Uterus (tissue), 4 donors: ENCODE measurements at places on chromosomes 13 and 19. TPM values are rescaled to one million over a fixed set of nuclear protein-coding genes. Genes with fewer than 3 reads are reported as not detected.
A peak's percentile ranks its signal among the peaks of the same experiment; 100 is the strongest.

DNA sequence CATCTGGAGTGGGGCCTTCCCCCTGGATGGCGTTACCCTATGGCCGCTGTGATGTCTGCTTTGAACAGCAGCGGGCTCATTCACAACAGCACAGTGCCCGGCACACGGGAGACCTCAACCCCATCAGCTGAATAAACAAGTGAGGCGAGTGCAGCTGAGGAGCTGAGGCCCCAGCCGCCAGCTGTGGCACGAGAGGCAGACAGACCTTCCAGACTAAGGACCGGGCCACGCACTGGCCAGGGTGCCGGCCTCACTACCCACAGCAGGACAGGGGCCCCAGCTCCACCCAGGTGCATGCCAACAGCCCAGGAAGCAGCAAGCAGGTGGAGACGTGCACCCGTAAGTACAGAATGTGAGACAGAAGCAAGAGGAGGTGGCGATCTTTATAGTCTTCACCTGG is 39.6 kb downstream of the STK24 start:
- no peak for DNase-seq

DNA sequence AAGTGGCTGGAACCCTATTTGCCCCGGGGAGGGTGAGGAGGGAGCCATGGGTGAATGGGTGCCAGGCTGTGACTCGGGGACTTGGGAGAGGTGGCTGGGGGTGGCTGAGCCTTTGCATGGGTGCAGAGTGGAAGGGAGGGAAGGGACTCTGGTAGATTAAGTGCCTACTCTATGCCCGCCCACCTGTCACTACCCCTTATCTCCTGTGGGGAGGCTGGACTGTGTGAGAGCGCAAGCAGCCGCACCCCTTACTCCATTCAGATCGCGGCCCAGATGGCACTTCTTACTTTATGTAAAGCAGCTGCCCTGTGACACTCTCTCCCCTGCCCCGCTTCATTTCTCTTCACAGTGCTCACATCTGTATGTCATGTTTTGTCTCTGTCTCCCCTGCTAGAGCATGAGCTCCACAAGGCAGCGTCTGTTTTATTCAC is 2.9 kb downstream of the KASH5 start:
- DNase-seq: no peak

DNA sequence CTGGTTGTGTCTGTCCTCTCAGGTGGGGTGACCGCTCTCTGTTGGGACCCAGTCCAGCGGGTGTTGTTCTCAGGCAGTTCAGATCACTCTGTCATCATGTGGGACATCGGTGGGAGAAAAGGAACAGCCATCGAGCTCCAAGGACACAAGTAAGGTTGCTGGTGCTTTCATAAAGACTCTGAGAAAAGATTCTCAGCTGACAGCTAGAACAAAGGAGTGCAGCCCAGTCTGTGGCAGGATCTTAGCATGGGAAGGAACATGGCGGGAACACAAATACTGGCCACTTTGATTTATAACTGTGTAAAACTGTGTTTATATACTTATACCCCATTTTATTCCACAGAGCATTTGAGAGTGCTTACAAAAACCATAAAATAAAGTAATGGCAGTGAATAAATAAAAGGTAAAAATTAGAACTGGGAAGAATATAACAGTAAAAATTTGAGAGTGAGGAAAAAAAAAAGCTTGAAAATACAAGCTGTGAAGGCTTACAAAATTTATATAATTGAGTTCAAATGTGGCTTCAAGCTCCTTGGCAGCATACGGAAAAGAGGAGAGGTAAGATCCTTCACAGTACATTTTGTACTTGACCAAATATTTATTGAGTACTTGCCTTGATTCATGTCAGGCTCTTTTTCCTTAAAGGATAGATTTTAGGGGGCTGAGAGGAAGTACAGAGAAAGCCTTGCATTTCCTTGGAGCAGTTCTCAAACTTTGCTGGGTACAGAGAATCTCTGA is 64.8 kb downstream of the DHRS12 start:
- DNase-seq: no peak

- DNase-seq: no peak
Observed at GRCh38 chr13:79306650-79307049, 99.4 kb downstream of the RBM26 start.

DNA sequence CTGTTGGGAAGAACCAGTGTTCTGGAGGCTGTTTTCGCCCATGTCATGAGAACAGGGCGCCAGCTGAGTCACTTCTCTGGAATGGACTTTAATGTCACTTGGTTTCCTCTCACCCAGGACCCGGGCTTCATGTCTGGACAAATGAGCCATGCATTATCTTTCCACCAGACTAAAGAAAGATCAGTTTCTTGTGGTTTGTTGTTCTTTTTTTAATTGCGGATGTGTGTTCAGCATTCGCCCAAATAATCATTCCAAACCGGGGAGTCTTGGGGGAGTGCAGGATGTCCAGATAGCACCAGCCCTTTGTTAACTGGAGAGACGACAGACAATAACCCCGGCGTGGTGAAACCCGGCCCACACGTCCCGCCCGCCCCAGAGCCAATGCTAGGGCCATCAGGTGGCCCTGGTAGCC is 102.5 kb downstream of the COL4A2 start:
- no peak for DNase-seq

GRCh38 chr13:50914848-50915247 is 5.3 kb downstream of the RNASEH2B start:
- DNase-seq: no peak

DNA sequence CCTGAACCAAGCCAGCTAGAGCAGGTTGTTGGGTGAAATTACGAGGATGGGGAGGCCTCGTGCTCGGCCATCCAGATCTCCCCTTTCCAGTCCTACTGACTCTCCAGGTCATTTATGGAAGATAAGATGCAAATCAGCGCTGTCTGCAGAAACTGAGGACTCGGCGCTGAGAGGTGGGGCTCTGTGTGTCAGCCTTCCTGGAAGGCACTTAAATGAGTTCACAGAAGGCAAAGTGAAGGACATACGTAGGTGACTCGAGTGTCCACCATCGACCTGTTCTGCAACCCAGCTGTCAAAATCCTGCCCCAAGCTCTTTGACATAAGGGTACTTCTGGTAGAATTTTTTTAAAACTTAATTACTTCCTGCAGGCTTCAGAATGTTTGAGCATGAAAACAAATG is 86.4 kb downstream of the RAB20 start:
- no peak for DNase-seq

GRCh38 chr19:41689993-41690800 is 2.1 kb upstream of the CEACAM7 start:
- DNase-seq: no peak

DNA sequence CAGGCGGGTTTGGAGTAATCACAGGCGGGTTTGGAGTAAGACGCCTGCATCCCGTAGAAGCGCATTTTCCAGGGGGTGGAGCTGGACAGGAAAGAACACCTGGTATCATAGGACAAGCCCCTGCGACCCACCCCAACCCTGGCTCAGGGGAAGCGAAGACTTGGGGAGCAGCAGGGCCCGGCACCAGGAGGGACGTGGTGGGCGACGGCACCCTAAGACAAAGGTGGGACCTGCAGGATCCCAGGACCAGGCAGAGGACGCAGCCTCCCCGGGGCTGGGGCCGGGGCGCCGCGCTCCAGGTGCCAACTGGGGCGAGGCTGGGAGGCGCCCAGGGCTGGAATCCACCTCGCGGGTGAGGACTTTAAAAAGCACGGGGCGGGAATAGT is 520 bp downstream of the ZNF600 start:
- peak; percentile 15 for DNase-seq

- no peak for DNase-seq
Observed at GRCh38 chr19:51479531-51480331, 1.4 kb downstream of the CEACAM18 start.

GRCh38 chr13:69450245-69450644 is 657.4 kb upstream of the ATXN8OS start:
- DNase-seq: no peak

DNA sequence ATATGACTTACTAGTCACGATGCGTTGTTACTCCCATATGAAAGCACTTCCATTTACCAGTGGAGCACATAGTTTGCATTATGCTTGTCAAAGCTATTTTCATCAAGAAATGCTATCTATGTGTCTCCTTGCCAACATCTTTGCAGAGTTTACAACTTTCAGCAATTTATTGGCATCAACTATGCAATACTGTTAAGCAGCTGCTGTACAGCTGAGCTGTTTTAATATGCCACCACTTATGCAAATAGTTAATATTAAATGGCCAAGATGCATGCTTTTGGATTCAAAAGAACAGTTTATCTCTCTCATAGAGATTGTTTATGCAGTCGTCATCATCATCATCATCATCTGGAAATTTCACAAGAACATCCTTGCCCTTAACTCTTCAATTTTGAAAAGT is 67.9 kb upstream of the KLF5 start:
- DNase-seq: no peak

GRCh38 chr13:76687467-76687866 is 198.7 kb downstream of the KCTD12 start:
- DNase-seq: no peak

- peak; percentile 30 for DNase-seq
Observed at GRCh38 chr19:34232566-34233481, 21.5 kb upstream of the GARRE1 start.

DNA sequence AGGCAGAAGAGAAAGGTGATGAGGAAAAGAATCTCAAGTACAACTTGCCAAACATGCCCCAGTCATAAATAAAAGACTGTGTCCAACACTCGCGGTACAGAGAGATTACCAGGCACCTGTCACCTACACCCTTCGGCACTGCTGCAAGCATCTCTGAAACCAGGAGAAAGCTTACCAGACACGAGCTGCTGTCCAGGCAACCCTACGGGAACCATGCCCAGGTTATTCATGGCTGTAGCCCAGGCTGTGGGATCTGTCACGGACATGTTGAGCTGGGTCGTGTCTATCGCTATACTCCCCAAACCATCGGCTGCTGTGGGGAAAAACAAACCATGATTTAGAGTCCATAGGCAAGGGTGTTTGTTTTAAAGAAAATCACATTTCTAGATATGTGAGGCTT is 375.0 kb downstream of the ENOX1 start:
- DNase-seq: peak; percentile 47

DNA sequence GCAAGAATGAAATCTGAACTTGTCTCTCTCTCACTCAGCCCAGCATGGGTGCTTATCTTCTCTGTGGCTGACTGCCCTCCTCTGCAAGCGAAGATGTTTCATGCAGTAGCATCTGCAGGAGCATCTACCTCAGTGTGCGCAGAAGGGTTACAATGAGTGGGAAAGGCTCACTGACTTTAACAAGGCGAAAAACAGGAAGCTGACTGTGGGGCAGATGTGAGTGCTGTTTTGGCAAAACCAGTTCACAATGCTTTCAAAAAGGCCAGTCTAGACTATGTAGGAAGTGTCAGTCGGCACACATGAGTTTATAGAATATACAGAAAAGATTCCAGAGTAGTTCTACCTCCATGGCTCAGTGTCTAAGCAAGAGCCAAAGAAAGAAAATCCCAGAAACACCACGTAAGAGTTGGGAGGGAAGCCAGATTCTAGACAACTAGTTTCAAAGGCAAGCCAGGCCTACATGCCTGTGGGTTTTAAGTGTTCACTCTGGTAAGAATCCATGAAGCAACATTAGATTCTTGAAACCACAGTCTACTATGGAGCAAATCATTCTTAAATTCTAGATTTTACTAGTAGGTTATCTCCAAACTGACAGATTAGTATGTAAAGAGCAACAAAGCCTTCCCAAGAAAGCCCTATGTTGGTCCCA is 124.5 kb downstream of the ABCC4 start:
- DNase-seq: no peak

DNA sequence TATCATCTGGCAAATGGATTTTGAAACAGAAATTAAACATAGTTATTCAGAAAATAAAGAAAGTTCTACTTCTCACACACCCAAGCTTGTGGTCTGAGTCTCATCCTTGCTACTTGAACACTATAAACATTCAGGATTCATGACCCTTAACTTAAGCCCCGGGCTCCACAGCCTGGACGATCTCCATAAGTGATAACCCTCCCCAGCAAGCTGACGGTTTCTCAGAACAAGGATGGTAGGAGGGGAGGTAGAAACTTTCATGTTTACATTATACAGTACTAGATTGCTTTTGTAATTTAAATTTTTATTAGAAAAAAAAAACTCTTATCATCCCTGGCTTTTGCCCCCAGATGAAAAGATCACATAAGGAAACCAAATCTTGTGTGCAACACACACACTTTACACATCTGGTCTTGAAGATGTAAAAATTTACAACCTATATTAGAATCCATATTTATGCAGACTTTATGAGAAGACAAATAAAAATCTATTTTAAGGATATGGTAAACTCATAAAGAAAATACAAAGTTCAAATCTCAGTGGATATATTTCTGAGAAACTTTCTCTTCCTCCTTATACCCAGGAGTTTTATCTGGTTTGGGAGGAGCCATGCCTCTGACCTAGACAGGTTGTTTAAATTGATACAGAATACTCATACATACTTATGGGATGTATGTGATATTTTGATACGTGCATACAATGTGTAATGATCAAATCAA is 20.0 kb upstream of the ATP12A start:
- DNase-seq: no peak

DNA sequence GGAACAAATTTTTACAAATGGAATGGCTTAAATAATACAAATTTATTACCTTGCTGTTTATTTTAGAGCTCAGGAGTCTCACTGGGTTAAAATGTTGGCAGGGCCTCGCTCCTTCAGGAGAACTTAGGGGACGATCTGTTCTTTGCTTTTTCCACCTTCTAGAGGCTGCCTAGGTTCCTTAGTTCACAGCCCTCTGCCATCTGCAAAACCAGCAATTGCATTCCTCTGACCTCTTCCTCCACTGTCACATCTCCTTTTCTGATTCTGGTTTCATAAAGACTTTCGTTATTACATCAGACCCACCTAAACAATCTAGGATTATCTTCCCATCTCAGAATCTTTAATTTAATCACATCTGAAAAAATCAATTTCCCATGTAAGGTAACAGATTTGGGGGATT is 249.6 kb upstream of the SPRY2 start:
- DNase-seq: no peak

DNA sequence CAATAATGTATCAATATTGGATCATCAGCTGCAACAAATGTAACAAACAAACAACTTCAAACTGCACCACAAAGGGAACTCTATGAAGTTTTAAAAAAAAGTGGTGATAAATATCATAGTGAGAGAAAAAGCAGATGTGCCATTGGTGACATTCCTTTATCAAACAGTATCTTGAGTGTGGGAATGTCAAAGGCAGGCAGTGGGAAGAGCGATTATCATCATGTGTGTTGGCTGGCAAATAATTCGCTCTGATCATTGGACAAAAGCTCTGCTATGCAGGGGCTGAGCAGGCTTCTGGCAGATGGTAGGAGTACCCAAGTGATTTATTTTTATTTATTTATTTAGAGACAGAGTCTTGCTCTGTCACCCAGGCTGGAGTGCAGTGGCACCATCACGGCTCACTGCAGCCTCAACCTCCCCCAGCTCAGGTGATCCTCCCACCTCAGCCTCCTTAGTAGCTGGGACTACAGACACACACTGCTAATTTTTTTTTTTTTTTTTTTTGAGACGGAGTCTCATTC is 55.9 kb upstream of the RANBP3 start:
- no peak for DNase-seq

- no peak for DNase-seq
Observed at GRCh38 chr13:50627111-50627510, 216.4 kb downstream of the DLEU7 start.

- no peak for DNase-seq
Observed at GRCh38 chr19:2779121-2779740, 3.8 kb downstream of the SGTA start.

GRCh38 chr19:18869023-18869618 is 26.8 kb downstream of the CERS1 start:
- DNase-seq: no peak

The SOHLH2 gene
- not detected for total RNA-seq

The HSH2D gene
- total RNA-seq: 3.1 TPM

The CHAF1A gene
- 12.9 TPM for total RNA-seq

The F2RL3 gene
- total RNA-seq: 4.3 TPM

The VSTM2B gene
- total RNA-seq: not detected

The ZNF90 gene
- total RNA-seq: 0.77 TPM

The GRK1 gene
- 0.07 TPM for total RNA-seq

The ZNF699 gene
- total RNA-seq: 1.8 TPM

The SIRT2 gene
- total RNA-seq: 171 TPM

The GFY gene
- total RNA-seq: not detected
